Cortex of kidney (tissue), 1 donor: ENCODE measurements at places on chromosomes 1 and 21.

- no peak for DNase-seq
Observed at GRCh38 chr1:62285984-62286785, 33.0 kb downstream of the KANK4 start.

- DNase-seq: no peak
Observed at GRCh38 chr1:27596261-27596660, 7.7 kb downstream of the AHDC1 start.

DNA sequence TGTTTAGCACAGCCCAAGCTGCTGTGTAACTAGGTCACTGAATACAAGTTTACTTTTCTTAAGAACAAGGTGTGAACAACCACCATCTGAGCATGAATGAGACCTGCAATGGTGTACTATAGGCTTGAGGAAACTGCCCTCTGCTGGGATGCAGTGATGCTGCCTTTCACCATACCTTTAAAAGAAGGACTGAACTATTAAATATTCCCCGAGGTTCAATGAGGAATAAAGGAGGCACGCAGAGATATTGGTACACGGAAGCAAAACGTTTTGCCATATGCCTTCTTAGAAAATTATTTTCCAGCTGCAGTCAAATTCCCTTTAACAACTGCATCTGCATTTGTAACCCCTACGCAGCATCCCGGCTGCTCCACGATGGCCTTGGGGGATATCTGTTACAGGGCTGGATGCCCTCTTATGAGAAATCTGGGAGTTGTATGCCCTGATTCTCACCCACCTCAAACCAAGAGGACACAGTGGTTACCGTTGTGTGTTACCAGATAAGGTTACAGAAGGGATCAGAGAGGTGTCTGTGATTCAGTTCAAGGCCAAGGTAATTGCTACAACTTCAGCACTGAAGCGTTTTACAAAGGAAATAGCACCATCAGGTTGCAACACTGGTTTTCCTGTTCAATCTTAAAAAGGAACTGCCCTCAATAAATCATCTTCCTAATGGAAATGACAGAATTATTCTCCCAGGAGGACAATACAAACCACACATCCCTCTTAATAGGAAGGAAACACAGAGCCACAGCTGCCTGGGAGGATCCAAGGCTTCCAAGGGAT lies 470.5 kb downstream of the LTN1 start:
- DNase-seq: no peak

GRCh38 chr1:96104906-96105305 lies 616.7 kb upstream of the PTBP2 start:
- no peak for DNase-seq

- DNase-seq: no peak
Observed at GRCh38 chr1:246638941-246639655, 72.8 kb downstream of the CNST start.

DNA sequence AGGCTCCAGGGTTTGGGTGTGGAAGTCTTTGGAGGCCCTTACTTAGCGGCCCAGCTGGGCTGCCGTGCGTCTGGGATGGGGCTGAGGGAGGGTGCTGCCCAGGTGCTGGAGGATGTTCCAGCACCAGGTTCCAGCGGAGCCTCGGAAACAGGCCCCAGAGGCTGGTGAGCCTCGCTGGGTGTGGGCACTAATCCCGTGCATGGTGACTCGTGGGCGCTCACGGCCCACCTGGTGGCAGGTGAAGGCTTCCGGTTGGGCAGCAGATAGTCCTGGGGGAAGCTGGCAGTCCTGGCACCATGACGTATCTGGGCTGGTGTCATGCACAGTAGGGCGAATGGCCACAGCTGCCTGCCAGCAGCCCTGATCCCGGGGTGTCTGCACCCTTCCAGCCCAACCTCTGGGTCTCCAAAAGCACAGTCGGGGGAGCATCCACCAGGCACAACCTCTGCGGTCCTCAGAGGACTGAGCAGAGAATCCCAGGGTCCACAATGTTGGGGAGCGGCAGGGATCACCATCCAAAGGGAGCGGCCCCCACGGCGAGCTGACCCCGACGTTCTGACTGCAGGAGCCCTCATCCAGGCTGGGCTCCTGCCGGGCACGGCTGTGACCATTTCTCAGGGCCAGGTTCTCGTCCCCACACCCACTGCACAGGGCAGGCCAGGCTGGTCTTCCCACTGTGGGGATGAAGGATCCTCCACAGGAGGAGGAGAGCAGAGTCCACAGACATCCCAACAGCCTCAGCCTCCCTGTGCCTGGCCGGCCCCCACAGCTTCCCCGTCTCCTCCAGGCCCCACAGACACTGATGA lies 25.3 kb downstream of the FTCD start:
- DNase-seq: no peak

- DNase-seq: no peak
Observed at GRCh38 chr1:90394247-90394646, 322.9 kb downstream of the BARHL2 start.

DNA sequence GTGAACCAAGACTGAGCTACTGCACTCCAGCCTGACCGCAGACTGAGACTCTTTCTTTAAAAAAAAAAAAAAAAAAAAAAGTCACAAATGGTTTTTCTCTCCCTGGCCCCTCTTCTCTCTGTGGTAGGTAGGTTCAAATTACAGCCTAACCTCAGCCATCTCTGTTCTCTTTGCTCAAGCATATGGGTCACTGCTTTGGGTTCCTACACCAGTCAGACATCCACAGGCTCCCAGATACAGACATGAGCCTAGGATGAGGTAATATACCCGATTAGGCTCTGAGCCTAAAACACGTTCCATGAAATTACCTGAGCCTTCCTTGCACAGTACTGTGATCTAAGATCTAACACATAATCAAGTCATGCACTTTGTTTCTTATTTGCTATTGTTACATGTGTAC lies 90.5 kb upstream of the JAK1 start:
- DNase-seq: no peak

DNA sequence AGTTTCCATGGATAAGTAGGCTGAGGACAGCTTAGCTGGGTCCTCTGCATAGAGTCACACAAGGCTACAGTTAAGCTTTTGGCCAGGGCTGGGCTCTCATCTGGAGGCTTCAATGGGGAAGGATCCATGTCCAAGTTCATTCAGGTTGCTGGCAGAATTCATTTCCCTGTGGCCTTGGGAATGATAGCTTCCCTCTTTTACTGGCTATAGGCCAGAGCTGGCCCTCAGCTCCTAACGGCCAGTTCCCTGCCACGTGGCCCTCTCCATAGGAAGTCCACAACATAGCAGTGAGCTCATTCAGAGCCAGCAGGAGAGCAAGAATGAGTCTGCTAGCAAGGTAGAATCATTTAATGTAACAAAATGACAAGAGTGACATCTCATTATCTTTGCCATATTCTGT lies 15.1 kb upstream of the PODN start:
- no peak for DNase-seq

DNA sequence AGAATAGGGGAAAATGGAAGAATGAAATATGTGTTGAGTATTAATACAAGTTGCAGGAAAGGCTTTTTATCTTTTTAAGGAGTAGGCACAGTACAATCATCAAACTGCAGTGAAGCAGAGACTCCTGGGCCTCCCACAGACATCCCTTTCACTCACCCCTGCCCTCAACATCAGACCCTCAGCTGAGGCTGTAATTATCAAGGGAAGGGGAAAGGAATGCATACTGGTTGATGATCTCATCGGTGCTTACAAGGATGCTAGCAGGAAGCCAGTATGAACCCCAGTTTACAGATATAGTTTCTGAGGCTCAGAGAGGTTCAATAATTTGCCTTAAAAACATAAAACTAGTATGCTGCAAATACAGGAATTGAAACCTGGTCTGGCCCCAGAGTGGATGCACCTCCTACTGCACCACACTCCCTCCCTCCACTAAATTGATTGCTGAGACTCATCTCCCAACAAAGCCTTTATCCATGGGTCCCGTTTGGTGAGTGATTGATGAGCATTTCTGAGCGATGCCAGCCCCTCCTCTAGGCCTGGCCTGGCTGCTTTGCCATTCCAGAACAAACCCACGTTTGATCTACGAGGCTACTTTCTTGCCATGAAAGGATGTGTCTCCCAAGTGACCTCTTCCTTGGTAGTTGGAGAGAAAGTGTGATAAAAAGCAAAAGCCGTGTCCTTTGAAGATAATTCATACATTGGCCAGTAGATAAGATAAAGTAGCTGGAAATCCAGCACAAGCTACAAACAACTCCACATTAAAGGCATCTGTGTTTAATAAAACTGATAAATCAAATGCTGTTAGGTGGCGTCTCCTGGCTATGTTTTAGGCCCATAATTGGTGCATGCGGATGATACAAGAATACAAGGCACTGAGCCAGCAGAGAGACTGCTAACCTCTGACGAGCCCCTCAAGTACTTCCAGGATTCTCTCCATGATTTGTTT lies 233.9 kb upstream of the CAMK1G start:
- DNase-seq: no peak

DNA sequence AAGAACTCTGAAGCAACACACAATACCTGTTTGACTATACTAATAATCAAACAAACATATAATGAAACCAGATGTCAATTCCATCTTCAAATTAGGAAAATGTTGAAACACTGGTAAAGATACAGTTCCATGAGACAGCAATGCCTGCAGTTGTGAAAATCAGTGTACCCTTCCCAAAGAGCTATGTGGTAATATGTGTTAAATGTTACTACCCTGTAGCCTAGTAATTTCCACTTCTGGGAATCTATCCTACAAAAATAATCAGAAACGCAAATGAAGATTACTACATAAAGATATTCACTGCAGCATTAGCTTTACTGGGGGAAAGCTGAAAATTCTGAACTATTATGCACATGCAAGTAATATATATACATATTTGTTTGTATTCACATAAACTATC lies 16.9 kb downstream of the GLIS1 start:
- DNase-seq: no peak

DNA sequence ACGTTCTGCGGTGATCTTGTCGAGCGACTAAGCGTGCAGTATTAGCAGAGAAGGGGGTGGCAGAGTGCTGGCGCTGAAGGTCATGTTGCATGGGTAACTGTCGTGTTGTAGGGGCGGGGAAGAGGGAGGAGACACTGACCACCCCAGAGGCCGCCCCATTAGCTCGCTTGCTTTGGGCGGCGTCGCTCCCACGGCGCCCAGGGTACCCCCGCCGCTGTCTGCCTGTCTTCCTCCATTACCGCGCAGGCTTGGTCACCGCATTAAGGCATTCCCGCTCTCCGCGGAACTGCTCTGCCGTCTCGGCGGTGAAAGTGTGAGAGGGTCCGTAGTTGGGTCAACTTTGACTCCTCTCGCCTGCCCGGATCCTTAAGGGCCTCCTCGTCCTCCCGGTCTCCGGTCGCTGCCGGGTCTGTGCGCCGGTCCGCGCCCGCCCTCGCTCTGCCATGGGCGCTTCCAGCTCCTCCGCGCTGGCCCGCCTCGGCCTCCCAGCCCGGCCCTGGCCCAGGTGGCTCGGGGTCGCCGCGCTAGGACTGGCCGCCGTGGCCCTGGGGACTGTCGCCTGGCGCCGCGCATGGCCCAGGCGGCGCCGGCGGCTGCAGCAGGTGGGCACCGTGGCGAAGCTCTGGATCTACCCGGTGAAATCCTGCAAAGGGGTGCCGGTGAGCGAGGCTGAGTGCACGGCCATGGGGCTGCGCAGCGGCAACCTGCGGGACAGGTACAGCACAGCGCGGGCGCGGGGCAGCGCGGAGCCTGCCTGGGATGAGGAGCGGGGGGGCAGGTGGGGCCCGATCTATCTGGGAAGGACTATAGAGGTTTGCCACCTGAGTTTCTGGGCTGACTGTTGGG lies at the start of gene MTARC2:
MTARC2 (plus strand) TSS at position 234 of the 846 bp plus-strand sequence; CDS start at position 444, 210 bp downstream.
- no peak for DNase-seq

DNA sequence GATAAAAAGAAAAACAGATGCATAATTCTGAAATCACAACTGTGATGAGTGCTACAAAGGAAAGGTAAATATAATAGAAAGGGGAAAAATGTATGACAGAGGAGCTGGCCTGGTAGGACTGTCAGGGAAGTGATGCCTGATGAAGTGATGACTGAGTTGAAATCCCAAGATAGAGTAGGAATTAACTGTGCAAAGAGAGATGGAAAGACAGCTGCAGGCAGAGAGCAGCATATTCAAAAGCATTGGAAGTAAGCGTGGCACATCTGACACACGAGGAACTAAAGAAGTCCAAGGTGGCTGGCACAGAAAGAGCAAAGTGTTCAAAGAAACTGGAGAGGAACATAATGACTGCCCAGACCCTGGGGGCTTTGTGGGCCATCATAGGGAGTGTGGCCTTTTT lies 121.6 kb upstream of the C1orf105 start:
- no peak for DNase-seq

DNA sequence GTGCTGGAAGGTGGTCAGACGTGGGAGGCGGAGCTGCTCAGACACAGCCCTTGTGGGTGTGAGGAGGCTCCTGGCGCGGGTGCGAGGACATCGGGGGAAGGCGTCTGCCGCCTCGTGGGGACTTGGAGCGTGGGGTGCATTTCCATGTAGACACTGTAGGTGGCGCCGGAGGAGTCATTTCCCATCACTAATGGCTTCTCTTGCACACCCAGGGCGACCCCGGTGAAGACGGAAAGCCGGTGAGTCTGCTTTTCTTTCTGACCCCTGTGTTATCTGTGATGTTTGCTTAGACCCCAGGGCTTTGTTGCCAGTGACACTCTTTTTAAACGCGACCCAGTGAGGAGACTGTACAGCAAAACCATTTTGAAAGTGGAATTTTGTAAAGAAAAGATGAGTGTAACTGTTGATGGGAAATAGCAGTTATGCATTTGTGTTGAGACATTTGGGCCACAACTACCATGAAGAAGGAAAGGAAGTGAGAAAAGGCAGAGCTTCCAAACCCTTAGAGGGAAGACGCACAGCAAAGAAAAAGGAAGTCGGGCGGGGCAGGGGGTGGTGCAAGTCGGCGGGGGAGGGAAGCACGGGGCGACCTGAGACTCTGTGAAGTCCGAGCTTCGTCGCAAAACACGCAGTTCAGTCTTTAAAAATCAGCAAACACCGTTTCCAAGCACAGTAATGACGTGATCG lies 64.0 kb downstream of the SLC19A1 start:
- no peak for DNase-seq

GRCh38 chr21:36692835-36693488 lies 6.0 kb upstream of the SIM2 start:
- DNase-seq: no peak

DNA sequence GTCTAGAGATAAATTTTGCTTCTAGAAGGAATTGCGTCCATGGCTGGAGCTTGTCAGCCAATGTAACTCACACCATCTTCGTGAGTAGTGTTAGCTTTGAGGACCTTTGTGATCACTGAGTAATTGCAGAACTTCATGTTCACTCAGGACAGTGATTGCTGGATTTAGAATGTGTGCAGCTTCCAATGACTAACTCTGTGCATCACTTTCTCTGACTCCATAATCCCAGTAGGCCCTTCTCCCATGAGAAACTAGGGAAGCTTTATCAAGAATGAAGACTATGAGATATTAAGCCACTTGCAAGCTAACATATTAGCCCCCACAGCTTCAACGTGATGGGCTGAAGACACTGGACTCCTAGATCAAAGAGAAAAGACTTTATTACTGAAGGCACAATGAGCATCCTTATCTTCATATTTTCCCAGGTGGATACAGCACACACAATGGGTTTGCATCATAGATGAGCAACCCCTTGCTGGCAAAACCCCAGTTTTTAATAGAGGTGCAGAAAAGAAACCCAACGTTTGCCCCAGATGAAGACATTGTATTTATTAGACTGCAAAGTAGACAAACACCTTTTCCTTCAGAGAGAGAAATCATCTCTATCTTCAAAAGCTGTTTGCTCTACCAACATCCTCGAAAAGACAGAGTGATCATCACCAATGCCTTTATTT lies 561.0 kb downstream of the LTN1 start:
- DNase-seq: no peak
